ENCODE measurements at places on chromosomes 6 and 20.
A peak's percentile ranks its signal among the peaks of the same experiment; 100 is the strongest.

DNA sequence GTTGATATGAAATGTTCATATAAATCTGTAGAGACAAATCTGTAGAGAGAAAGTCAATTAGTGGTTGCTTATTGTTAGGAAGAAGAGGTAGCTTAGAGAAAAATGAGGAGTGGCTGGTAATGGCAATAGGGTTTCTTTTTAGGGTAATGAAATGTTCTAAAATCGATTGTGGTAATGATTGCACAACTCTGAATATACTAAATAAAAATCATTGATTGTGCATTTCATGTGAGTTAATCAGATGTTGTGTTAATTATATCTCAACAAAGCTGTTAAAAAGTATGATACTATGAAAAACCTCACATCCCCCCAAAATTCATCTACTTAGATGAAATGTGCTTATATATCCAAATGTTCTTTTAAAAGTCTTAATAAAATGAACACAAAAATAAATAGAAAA is 84.2 kb downstream of the CEP57L1 start:
- no peak for DNase-seq

GRCh38 chr6:123668965-123669591 is 32.3 kb upstream of the TRDN start:
- DNase-seq: no peak

DNA sequence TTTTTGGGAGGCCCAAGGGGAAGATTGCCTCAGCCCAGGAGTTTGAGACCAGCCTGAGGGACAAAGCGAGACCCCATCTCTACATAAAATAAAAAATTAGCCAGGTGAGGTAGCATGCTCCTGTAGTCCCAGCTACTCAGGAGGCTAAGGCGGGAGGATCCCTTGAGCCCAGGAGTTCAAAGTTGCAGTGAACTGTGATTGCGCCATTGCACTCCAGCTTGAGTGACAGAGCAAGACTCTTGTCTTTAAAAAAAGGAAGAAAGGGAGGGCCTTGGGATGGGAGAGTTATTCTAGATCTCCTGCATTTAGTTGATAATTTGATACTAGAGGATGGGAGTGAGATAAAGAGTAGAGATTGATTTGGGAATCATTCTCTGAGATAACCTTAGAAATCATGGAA is 68.1 kb downstream of the ITCH start:
- DNase-seq: no peak

DNA sequence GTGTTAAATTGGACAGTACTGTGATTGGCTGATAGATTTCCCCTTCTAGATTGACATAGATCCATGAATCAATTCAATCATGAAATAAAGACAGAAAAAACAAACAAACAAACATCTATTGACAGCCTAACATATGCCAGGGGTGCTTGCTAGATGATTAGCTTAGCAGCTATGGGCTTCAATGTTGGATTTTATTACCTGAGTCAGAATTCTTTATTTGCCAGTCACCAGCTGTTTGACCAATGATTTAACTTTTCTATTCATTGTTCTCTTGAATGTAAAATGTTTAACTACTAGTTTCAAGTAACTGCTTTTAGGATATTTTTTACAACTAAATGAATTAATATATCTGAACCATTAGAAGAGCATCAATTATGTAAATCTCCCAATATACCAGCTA is 901.3 kb upstream of the CITED2 start:
- DNase-seq: no peak

DNA sequence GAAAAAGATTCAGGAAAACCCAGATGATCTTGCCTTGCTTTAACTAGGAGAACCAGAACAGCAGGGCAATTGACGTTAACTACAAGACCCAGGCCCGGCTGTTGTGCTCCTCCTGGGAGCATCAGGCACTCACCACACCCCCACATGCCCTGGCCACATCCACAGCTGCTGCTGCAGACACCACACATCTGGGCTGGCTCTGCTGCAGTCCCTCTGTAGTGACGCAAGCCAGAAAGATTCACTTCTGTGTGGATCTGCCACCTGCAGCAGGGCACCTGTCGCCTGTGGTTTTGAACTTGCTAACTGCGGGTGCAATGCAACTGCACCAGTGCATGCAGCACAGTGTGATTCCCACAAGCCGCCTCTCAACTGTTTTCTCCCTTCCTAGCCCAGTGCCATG is 228.8 kb downstream of the SYNDIG1 start:
- no peak for DNase-seq

DNA sequence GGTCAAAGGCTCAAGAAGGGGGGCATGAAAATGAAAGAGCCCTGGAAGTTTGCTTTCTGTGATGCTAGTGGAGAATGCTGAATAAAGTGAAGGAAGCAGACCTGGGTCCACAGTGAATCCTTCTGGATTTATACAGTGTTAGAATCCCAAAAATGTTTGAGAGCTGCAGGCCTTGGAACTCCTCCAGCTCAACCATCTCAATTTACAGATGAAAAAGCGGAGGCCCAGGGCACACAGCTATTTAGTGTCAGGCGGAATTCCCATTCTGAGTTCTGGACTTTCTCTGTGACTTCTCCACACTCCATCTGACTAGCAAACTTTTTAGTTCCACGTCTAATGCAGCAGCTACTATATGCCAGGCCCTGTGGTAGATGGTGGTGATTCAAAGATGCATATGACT is 1.5 kb upstream of the PRSS35 start:
- no peak for DNase-seq

DNA sequence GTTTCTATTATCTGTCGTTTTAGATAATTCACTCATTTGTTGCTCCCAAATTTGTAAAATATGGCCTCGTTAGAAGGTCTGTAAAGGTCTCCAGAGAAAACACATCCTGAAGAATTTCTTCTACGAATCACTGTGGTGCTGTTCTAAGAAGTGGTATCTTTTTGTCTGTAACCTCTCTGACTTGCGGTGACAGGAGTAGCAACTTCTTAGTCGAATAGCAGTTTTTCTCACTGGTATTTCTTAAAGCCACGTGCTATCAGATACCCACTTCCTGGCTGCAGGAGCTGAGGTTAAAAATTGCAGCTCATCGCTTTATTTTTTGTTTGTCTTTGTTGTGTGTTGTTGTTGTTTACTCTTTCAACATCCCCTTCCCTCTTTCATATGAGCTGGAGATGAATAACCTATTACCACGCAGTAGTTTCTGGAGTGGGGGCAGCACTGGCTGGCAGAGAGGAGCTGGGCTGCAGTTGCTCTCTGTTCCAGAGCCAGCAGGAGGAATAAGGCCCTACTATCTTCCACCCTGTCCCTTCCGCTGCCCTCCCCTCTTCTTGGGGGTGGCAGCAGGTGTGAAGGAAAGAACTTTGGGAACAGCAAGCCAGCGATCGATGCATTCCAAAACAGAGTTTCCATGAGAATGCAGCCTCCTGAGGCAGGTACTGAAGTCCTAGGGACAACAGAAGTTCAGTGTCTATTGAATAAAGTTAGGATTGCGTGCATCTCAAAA is 64.7 kb downstream of the C6orf118 start:
- DNase-seq: no peak

GRCh38 chr20:38132156-38132909 is 32.7 kb downstream of the TGM2 start:
- DNase-seq: no peak

- no peak for DNase-seq
These were observed 35.5 kb upstream of the BMP2 start for GRCh38 chr20:6732001-6732447.

DNA sequence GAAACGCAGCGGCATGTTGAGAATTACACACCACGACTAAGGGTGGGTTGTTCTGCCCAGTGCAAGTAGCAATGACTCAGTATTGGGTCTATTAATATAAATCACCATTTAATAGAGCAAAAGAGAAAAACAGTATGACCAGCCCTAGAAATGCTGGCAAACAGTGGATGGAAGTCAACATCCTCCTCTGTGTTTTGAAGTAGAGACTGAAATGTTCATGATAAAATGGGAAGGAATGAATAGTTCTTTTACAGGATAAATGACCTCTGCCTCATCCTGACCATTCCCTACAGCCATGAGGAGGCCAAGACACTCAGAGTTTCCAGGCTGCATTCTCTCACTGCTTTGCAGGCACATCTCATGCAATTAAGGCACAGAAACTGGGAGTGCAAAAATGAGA is 111.8 kb downstream of the PSMB1 start:
- DNase-seq: no peak

DNA sequence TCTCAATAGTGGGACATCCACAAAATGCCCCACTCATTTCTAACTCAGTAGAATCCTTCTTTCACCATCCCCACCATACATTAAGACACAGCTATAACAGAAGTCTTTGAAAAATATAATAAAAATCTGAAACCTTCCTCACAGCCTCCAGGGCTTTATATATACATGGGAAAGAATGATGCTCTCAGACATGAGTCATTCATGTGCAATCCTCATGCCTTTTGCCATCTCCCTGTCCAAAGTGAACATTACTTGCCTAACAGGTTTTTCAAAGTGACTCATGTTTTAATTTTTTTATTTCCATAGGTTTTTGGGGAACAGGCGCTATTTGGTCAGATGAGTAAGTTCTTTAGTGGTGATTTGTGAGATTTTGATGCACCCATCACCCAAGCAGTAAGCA is 162.7 kb downstream of the RALGAPA2 start:
- DNase-seq: no peak

DNA sequence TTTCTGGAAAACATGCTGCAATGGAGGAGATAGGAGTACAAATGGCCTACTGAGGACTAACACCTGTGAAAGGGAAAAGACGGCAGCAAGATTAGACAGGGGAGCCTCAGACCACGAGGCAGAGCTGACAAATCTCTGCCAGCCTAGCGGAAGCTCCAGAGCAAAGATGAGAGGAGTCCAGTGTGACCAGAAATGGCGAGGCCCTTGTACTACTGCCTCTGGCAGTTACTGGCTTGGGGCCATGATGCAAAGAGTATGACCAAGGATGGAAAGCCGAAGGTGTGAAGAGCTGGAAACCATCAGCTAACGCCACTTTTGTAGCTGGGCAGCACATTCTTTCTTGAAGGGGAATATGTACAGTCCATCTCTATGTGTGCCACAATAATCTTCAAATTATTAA is 55.4 kb downstream of the RALGAPA2 start:
- no peak for DNase-seq

DNA sequence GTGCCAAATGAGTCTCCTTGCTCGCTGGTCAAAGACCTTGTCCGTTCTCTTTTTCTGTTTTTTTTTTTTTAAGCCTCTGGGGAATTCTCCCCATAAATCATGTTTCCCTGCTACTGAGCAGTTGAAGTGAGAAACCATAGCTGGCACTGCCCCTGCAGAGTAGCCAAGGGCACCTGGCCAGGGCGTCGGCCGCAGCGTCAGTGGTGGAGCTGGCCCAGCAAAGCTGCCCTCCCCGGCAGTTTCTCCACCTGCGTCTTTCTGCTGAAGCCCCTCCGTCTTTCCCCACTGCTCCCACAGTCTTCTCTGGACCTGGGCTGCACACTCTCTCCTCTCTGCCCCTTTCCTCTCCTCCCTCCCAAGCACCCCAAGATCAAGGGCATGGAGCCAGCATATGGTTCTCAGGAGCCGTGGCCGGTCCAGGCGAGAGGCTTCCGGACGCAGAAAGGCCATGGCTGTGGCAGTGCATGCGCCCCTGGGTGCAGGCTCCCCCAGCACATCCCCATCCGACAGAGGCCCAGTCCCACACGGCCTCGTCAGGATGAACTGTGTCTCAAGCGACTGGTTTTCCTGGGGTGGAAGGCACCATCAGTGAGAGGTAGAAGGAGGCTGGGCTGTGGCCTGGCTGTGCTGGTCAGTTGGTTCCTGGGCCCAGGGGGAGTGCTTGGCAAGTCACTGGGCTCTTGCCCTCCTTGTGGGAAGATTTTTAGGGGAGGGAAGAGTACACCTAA is 218.1 kb downstream of the ERMARD start:
- DNase-seq: no peak

- DNase-seq: no peak
These were observed 52.0 kb downstream of the CD164 start for GRCh38 chr6:109330263-109330662.

DNA sequence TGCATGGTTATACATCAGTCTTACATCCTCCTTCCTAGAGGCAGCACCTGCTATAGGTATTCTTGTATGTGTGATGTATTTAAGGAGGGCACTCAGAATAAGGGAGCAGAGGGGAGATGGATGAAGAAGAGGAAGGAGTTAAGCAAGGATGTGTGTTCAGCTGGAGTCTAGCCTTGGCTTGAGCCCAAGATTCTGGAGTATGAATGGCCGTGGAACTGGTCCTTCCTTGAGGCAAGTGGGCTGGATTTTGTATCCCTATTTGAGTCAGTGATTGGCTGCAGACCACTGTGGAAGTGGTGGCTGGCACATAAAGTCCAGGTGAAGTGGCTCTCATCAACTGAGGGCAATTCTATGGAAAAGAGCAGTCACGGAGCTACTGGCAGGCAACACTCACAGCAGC is 112.0 kb upstream of the RNF24 start:
- no peak for DNase-seq

GRCh38 chr6:143966312-143966711 is 41.7 kb downstream of the PLAGL1 start:
- DNase-seq: no peak

DNA sequence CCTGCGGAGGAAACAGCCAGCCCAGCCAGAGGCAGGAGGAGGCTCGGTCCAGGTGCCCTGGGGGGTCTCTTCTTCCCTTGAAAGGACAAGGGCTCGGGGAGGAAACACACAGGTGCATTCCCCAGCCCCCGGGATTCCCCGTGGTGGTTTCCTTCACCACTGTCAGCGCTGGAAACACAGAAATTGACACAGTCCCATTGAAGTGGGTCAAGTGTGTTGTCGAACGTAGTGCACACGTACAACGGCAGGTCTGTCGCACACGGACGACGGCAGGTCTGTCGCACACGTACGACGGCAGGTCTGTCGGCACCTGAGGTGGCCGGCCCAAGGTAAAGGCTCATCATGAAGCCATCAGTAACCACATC is 80.9 kb downstream of the DLL1 start:
- peak; percentile 9 for DNase-seq

DNA sequence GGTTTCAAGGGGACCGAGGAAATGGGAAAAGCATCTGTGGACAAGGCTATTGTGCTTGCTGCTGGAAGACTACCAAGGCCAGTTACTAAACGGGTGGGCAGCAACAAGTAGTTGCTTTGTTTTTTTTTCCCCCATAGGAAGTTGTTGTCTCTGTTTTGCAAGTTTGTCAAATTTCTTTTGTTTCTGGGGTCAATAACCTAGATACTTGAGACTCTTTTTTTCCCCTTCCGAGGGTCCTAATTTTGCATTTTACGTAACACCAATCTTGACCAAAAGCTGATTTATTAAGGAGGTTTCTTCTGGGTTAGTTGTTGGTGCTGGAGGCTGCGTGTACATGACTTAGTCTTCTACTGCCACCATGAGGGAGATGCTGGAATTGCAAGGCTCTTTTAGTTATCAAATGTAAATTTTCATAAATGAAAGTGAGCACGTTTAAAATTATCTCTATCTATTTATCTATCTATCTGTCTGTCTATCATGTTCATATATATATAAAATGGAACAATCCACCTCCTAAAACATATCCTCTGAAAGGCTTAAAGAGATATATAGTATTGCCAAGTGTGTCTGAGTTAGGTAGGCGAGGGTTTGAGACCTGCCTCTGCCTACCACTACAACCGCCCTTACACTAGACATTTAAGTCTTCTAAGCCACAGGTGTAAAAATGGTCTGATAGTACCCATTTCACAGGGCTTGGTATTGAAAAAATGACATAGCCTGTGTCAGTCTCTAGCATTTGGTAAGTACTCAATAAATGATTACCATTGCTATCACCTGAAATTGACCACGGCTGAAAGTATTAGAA is 60.2 kb downstream of the GCLC start:
- peak; percentile 59 for DNase-seq

All from CD8-positive, alpha-beta T cell (primary cell).